ENCODE measurements at places on chromosomes 7 and 10. TPM values are rescaled to one million over a fixed set of nuclear protein-coding genes. Genes with fewer than 3 reads are reported as not detected.

DNA sequence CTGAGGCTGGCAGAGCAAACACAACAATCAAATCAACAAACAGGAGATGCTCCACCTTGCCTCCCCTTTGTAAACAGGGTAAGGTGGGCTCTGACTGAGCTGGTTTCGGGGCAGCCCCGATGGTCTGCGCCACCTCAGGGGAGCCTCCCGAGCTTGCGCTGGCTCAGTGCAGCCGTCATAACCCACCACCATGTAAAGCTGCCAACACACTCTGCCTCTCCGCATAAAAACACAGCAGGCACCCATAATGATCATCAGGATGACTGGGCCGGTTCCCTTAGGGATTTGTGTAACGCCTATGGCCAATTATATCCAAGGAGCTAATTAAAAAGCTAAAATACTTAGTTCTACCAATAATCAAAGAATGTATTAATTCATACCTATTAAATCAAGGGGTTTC, 124.5 kb downstream of the PRPF18 start:
- H3K36me3 ChIP-seq: no peaks in the 10 kb centered on the region
- H3K27ac ChIP-seq: no peak overlapping the region
- no peak for DNase-seq
- no peaks in the 10 kb centered on the region for H3K4me1 ChIP-seq
- no peak overlapping the region for H3K4me3 ChIP-seq
- H3K27me3 ChIP-seq: no peaks in the 10 kb centered on the region

Gene SHTN1
- 21.9 TPM for total RNA-seq

Gene PALS2
- 26.9 TPM for total RNA-seq

DNA sequence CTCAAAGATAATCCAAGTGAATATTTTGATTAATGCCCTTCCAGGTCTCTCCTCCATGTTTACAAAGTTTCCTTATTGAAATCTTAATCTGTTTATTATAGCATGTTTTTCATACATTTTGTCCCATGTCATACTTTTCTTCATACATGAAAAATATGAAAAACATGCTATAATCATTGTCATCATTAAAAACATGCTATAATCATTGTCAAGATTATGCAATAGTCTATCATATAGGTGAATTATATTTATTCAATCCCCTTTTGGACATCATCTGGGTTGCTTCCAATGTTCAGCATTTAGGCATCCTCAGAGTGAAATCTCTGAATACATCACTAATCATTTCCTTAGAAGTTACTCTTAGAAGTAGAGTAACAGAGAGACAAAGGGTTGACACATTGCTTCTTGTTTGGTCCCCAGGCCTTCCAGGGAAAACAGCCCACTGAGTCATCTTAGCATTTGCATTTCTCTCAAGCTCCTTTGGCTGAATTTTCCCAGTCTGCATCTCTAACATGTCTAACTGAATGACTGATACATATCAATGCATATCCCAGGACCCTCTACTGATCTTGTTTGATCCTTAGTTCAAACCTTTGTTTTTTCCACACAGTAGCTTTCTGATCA, 87.0 kb downstream of the SGMS1 start:
- no peak overlapping the region for H3K4me3 ChIP-seq
- no peaks in the 10 kb centered on the region for H3K27me3 ChIP-seq
- DNase-seq: no peak
- H3K4me1 ChIP-seq: peaks cover 7% of the 10 kb centered on the region
